ENCODE measurements at places on chromosomes 6 and 20. TPM values are rescaled to one million over a fixed set of nuclear protein-coding genes. Genes with fewer than 3 reads are reported as not detected.

DNA sequence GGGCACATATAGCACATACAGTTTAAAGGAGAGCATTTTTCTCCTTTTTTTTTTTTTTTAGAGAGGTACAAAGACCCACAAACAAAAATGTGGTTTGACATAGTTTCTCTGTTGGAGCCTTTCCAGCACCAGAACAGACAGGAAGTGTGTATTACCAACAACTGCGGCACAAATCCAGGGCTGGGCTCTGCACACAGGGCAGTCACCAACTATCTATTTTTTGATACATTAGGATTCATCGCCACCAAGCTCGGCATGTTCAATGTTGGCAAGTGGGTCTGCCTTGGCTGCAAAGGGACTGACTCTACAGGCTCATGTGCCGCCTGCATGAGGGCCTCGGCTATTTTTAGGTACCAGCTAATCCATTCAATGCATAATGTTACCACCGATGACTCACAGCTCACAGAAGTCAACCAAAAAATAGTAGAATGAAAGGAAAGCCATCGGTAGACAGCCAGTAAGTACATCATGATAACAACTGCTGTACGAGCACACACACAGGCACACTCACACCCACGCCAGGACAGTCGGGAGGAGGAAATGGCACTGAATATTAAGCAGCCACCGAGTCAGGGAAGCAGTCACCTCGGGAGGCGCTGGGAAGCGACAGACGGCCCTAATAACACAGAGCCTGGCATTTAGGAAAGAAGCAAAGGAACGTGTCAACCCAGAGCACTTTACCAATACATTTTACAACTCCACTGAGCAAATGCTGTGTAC, 81.6 kb downstream of the GMPR start:
- DNase-seq, result peak; percentile 90

DNA sequence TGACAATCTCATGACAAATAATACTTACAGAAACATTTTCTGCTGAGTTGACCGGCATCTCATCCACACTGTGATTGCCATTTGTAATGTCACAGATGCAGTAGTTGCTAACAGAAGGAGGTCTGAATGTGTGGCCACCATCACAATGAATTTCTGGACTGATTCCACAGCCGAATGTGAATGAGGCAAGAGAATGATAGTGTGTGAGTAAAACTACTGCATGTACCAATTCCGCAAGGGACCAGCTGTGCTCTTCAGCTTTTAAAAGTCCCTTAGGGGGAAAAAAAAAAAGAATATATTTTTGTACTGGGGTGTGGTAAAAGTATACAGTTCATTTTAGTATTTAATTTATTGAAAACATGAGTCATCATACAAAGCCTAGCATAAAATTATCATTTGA, 96.2 kb downstream of the SESN1 start:
- no peak for DNase-seq

DNA sequence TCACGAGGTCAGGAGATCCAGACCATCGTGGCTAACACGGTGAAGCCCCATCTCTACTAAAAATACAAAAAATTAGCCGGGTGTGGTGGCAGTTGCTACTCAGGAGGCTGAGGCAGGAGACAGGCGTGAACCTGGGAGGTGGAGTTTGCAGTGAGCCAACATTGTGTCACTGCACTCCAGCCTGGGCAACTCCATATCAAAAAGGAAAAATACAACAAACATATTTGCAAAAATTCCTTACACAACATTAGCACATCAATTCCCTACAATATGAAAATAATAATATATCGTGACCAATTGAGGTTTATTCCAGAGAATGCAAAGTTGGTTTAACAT, 38.8 kb upstream of the PLEKHG1 start:
- DNase-seq, result no peak

DNA sequence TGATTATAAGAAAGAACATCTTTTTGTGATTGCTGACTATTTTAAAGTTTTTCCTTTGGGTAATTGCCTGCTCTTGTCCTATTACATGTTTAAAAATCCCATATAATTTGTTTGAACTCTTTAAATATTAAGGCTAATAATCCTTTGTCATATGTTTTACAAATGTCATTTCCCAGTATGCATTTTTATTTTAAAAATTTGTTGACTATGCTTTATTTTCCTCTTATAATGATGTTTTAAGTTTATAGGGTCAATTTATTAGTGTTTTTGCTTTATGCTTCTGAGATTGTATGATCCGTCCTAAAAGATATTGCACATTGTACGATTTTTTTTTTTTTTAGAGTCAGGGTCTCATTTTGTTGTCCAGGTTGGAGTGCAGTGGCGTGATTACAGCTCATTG, 297.2 kb downstream of the RNF144B start:
- DNase-seq, result no peak

GRCh38 chr6:159609652-159610178, 83.3 kb downstream of the SOD2 start:
- no peak for DNase-seq

DNA sequence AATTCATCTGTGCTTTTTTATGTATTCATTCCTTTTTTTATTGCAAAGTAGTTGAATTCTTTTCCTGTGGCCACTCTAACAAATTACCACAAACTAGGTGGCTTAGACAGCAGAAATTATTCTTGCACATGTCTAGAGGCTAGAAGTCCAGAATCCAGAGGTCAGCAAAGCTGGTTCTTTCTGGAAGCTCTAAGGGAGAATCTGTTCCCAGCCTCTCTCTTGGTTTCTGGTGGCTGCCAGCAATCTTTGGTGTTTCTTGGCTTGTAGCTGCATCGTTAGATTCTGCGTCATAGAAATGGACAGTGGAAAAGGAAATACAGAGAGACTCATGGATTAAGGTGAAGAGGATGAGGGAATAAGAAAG, 39.3 kb downstream of the GSTA2 start:
- DNase-seq, result no peak

DNA sequence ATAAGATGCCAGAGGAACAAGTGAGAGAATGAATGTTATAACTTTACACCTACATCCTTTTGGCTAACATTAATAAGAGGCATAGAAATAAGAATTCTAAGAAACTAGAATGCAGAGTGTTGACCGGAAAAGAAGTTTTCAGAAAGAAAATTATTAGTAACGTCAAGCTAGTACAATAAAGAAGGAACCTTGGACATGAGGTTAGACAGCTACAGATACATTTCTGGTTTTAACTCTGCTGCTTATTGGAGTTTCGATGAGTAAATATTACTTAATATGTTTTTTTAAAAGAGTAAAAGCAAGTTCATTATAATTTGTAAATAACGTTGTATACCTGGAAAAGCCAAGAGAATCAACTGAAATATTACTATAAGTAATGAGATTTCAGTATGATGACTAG, 22.7 kb downstream of the TAB2 start:
- DNase-seq, result no peak

DNA sequence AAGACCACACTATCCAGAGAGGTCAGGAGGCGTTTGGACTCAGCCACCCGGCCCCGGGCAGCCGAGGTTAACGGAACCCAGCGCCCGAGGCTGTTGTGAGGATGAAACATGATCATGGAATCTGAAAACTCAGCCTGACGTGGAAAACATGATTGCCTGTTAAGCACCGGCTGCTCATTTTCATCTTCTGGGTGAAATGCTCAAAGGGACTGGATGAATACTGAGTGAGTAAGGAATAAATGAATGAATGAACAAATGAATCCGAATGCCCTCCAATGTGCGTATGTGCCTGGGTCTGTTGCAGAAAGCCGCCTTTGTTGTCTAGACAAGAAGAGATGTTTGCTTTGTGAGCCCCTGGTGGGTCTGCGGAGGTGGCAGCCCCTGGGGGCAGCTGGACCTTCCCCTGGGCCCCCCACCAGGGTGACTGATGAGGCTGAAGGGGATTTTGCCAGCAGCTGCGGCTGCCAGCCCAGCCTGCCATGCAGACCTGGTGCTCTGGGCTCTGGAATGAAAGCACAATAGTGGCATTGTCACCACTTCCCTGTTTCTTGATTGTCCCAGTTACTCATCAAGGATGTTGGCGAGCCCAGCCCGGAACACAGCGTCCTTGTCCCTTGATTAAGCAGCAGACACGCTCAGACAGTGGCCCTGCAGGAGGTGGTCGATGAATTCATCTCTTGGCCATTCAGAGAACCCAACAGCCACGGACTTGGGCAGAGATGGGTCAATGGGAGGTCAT, 211.1 kb downstream of the ANKRD60 start:
- DNase-seq, result no peak

- DNase-seq, result no peak
These were observed 311.2 kb upstream of the OPRM1 start for GRCh38 chr6:153727885-153728284.

- peak; percentile 93 for DNase-seq
These were observed 7.6 kb upstream of the RNF114 start for GRCh38 chr20:49928411-49929141.

- no peak for DNase-seq
These were observed 33.4 kb downstream of the RWDD2A start for GRCh38 chr6:83226517-83226916.

- no peak for DNase-seq
These were observed 70.7 kb upstream of the SCP2D1 start for GRCh38 chr20:18742841-18743240.

DNA sequence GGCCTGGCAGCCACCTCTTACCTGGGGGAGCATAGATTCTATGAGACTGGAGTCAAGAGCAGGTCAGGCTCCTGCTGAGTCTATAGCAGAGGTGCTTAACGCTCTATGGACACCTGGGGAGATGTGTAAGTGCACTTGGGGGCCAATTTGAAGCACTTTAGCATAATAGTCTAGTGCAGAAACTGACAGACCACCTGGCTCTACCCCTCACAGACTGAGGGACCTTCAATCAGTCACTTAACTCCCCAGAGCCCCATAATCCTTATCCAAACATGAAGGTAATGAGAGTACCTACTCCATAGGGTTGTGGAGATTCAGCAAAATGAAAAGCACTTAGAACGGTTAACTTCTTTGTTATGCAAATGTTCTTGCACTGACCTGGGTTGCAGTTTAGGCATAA, 87.3 kb upstream of the SLC22A16 start:
- peak; percentile 50 for DNase-seq

DNA sequence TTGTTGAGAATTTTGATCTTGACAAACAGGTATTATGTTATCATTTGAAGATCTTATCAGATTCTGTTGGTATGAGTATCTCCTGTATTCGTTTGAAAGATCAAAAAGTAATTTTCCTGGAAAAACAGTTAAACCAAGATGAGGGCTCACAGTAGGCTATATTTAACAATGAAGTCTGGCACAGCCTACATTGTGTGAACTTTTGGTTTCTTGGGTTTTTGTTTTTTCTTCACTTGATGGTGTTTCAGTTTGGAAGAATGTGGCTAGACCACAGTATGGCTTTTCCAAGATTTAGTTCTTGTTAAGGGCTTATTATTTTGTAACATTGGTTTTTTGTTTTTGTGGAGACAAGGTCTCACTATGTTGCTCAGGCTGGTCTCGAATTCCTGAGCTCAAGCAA, 306.4 kb downstream of the CDKAL1 start:
- no peak for DNase-seq

- DNase-seq, result no peak
These were observed 203.8 kb upstream of the PCSK2 start for GRCh38 chr20:17023036-17023435.

BPI gene
- total RNA-seq, result not detected

C6orf163 gene
- total RNA-seq, result 1.9 TPM
